Dermis blood vessel endothelial cell (primary cell): ENCODE measurements at places on chromosomes 16 and 17.

DNA sequence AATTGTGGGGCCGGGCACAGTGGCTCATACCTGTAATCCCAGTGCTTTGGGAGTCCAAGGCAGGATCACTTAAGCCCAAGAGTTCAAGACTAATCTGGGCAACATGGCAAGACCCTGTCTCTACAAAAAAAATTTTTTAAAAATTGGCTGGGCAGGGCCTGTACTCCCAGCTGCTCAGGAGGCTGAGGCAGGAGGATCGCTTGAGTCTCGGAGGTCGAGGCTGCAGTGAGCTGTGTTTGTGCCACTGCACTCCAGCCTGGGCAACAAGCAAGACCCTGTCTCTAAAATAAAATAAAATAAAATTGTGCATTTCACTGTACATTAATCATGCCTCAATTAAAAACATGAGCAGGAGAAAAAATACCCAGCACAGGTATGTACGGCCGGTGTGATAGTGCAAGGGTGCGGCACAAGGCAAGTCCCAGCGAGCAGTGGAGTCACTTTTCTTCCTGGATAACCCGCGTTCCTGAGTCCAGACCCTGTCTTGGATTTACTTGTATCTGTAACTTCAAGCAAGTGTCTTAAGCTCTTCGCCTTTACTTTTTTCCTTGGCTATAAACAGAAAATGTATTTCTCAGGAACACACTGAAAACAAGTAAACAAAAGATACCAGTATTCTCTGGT, 11.4 kb downstream of the ZDHHC7 start:
- no peak for DNase-seq

DNA sequence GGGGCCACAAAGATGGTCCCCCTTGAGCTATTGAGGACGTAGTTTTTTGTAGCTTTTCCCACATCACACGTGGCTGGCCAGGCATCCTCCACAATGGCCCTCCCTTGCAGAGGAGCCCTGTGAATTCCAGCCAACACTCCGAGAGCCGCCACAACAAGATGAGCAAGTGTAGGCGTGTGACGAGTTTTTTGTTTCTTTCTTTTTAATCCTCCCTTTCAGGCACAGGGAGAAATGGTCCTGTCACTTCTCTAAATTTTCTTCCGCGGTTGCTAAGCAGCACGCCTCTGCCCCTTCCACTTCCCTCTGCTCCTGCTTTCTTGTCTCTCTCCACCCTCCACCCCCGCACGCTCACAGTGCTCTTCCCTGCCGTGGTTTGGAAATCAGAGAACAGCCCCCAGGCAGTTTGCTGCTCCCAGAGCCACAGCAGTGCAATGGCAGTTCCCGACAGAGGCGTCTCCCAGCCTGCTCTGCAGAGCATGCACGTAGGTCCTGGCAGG, 68.0 kb upstream of the MRTFB start:
- peak; percentile 38 for DNase-seq

DNA sequence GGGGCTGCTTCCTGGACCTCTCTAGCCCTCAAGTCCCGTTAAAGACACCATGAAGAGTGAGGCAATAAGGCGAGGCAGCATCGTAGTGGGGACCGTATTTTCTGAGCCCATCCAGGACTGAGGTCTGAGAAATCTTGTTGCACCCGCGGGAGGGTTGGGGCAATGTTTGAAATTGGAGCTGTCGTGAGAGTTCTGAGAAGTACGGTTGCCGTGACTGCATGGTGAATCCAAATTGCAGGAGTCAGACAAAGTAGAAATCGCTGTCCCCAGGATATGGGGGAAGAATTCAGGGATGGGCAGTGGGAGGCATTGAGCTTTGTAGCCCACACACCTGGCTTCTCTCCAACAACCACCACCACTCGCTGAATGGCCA, 42.0 kb upstream of the RPL38 start:
- DNase-seq: no peak

DNA sequence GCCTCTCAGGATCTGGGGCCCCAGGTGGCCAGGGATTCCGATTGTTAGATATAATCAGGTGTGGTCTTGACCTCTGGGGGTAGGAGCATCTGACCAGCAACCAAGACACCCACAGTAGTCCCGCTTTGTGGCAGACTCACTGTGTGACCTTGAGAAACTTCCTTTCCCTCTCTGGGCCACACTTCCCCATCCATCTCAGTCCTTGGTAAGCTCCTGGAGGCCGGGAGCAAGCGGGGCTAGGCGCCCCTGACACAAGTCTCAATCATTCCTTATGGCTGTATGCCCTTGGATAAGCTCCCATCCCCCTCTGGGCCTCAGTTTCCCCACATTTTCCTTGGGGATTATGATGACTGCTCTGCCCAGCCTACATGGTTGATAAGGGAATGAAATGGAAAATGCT, 21.3 kb downstream of the CPNE2 start:
- DNase-seq: no peak

GRCh38 chr16:4455951-4456350, 18.5 kb downstream of the NMRAL1 start:
- DNase-seq: no peak

DNA sequence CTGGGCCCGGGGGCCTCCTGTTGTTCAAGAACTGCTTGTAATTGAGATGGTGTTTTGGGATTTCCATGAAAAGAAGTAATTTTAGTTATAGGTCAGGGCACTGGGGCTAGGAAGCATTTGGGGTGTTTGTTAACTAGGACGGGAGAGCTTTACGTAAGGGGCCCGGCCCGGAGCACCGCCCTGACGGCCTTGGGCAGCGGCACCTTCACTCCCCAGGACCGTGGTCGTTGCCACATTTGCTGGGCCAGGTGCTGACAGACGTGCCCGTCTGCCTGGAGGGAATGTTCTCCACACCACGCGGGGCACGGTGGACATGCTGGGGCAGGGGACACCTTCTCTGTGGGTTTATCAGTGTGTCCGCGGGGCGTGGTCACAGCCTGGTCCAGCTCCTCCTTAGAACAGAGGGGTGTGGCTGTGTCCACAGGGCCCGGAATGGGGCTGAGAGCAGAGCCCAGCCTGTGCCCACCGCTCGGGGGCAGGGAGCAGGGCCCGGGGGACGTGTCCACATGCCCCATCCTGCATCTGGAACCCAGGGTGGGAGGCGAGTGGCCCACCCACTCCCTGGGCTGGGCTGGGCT, 57.7 kb downstream of the BAIAP2 start:
- no peak for DNase-seq

- DNase-seq: no peak
These were observed 678 bp downstream of the MGAT5B start for GRCh38 chr17:76868669-76869495.

DNA sequence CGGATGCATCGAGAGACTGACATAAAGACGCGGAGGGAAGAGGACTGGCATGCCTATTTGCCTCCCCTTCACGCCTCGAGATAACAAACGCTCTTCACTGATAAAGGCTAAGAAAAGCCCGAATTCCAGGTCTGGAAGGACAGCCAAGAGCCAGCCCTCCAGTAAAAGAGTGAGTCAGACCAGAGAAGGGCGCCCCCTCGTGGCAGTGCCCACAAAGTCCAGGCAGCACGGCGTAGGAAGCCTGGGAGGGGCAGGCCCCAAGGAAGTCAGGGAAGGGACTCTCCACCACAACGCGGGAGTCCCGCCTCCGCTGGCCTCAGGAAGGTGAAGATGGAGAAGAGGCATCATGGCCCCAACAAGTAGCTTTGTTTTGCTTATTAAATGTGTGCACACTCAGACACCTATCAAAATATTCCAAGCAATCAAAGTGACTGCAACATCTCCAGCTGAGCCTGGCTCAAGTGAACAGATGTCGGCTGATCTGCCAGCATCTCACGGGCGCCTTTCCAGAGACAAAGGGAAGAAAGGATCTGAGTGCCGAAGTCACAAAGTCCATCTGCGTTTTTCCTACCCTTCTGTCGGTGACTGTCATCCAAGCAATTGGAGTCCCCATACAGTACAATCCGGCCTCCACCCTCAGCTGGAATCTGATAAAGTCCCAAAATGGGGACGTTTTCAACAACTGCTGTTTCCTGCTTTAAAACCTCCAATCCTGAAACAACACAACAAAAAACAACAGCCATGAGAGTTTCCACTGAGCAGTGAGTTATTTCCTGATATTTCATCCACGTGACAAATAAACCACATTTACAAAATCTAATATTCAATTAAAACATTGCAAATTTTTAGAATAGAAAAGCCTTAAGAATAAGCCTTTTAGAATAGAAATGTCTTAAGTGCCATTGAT, 20.4 kb upstream of the SLC38A8 start:
- DNase-seq: peak; percentile 88

DNA sequence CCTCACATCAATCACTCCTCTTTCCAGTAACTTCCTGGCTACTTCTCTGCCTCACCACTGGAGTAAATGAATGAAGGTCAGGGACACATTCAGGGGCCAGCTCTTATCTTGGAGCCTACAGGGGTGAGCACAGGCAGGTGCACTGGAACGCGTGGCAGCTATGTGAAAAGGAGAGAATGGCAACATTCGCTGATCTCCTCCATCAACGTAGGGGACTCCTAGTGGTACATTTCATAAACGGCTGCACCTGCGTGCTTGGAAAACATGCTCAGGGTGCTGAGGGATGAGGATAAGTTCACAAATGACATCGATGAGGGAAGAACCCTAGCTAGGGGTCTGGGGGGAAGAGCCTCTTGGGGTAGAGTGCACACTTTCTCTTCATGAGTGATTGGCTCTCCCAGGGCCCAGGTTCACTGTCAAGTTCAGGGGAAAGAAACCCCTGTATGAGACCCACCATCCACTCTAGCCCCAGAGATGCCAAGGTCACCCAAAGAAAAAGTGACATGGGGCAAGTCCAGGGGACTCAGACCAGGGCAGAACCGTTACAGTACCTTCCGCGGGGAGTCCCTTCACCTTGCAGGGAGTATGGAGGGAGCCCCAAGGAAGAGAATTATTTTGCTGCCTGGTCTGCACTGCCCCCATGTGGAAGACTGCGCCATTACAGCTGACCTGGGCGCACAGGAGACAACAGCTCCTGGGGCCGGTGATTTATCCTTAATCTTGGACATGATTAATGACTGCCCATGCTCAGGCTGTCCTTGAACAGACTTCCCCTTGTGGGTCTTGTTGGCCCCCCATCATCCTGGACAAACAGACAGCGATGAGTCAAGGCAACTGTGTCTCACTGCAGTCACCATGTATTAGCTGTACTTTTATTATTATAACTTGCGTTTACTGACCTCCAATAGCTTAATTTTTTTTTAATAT, 30.1 kb downstream of the VAC14 start:
- DNase-seq: peak; percentile 77

DNA sequence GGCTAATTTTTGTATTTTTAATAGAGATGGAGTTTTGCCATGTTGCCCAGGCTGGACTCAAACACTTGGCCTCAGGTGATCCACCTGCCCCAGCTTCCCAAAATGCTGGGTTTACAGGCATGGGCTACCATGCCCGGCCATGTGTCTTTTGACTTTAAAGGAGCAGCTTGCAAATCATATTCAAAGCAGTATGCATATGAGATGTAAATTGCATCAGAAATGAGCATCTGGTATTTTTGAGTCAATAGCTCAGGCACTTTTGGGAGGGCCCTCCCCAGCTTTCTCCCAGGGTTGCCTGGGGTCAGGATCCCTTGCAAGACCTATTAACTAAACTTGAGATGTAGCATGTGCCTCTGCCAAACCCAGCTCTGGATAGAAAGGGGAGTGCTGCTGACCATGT, 21.5 kb downstream of the EPOP start:
- DNase-seq: no peak

GRCh38 chr16:73976644-73977043, 320.0 kb upstream of the PSMD7 start:
- DNase-seq: no peak

DNA sequence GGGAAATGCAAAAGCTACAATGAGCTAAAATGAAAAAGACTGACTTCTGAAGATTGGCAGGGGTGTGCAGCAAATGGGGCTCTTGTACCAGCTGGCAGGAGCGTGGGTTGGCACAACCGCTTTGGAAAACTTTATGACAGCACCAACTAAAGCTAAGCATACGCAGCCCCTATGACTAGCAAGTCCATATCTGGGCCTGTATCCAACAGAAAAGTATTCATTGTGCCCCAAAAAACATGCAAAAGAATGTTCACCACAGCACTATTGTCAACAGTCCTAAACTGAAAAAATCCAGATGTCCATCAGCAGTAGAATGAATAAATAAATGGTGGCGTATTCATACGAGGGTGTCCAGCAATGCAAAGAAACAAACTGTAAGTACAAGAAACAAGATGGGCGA, 22.6 kb upstream of the ITGA3 start:
- DNase-seq: no peak

- no peak for DNase-seq
These were observed 44.5 kb downstream of the CLEC16A start for GRCh38 chr16:10988879-10989278.

- DNase-seq: no peak
These were observed 19.4 kb downstream of the MYBBP1A start for GRCh38 chr17:4535667-4536258.

GRCh38 chr16:85094812-85095211, 17.5 kb downstream of the CIBAR2 start:
- no peak for DNase-seq

- DNase-seq: peak; percentile 66
These were observed 77.9 kb downstream of the GOSR1 start for GRCh38 chr17:30554839-30555751.

GRCh38 chr17:75308732-75309629, 19.7 kb upstream of the SLC25A19 start:
- no peak for DNase-seq

- DNase-seq: no peak
These were observed 20.6 kb downstream of the CREBBP start for GRCh38 chr16:3859889-3860288.

- DNase-seq: peak; percentile 81
These were observed 13.9 kb downstream of the NUP93 start for GRCh38 chr16:56743840-56744239.

- DNase-seq: peak; percentile 82
These were observed 166.8 kb downstream of the MAP2K6 start for GRCh38 chr17:69581061-69581961.

- DNase-seq: peak; percentile 82
These were observed 360.3 kb upstream of the KIF2B start for GRCh38 chr17:53462393-53462811.

- no peak for DNase-seq
These were observed 52.0 kb upstream of the SDK2 start for GRCh38 chr17:73696251-73696650.

- no peak for DNase-seq
These were observed 45.7 kb upstream of the ZNF469 start for GRCh38 chr16:88337021-88337420.

DNA sequence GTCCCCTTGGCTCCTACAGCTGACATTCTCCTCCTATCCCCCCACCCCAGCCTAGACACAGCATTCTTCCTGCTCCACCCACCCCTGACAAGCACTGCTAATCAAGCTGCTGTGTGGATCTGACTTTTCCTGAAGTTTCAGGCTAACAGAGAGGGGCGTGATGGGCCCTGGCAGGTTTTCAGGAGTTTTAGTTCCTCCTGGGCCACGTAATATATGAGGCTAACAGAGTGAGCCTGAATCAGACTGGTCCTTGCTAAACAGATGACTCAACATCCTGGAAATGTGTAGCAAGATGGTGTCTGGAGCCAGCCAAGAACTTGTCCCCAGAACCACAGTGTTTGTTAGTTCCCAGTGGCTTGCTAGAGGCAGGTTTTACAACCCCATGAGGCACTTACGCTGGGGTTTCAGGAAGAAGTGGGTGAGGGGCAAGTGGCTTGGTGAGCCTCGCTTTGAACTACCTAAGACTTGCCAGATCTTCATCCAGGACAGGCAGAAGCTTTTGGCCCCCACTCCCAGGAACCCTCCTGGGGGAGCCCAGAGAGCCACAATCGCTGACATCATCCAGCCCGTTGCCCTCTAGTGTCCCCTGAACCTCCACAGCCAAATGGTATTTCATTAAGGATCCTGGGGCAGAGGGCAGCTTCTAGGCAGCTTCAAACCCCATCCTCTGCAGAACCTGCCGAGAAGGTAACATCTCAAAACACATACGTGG, 15.9 kb downstream of the TMEM92 start:
- DNase-seq: peak; percentile 93

GRCh38 chr17:17902376-17902775, 65.6 kb upstream of the SREBF1 start:
- DNase-seq: no peak

- DNase-seq: peak; percentile 82
These were observed at the start of gene SPHK1 for GRCh38 chr17:76384222-76384986. Gene SPHK1 (plus strand): TSS chr17:76384609. CDS start chr17:76385645, 1,036 bp downstream.
